ENCODE measurements at places on chromosomes 11 and 22. TPM values are rescaled to one million over a fixed set of nuclear protein-coding genes. Genes with fewer than 3 reads are reported as not detected.

DNA sequence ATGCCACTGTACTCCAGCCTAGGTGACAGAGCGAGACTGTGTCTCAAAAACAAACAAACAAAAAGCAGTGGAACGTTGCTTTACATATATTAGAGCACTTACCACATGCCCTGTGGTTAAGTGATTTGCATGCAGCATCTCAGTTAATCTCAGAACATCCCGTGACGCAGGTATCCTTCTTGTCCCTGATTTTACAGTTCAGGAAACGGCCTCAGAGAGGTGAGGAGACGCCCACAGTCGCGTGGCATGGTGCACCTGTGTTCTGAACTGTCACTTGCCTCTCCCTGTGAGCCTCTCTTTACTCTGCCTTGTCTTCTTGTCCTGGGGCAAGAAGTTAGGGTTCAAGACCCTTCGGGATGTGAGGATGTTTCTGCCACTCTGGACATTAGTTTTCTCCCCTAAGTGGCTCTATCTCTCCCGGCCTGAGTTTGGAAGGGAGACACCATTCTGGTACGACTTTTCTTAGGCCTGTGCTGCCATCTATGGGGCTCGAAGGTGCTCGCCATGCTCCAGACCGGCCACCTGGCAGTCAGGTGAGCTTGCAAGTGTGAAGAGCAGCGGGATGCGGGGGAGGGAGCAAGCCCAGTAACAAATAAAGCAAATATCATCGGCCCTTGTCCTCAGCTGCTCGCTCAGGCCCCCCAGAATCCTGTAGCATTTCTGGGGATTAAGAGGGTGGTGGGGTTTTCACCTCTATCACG is 25.6 kb downstream of the YWHAH start:
- DNase-seq: peak; percentile 73

DNA sequence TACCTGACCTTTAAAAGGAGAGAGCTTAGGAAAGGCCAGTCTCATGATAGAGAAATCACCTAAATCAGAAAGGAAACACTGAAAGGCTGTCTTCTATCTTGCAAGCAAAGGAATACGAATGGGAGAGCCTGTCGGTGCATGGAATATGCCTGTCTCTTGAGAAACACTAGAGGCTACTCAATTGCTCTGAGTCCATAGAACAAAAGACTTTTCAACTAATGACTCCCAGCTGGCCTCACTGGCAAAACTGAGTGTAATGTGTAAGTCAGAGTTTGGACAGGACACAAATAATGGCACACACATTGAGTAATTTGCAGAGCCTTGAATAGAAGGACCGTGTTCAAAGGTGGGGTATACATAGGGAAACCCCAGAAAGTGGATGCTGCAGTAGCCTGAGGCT is 171.0 kb upstream of the ARHGAP20 start:
- no peak for DNase-seq

GRCh38 chr11:68541116-68541515 is 80.6 kb downstream of the PPP6R3 start:
- DNase-seq: no peak

DNA sequence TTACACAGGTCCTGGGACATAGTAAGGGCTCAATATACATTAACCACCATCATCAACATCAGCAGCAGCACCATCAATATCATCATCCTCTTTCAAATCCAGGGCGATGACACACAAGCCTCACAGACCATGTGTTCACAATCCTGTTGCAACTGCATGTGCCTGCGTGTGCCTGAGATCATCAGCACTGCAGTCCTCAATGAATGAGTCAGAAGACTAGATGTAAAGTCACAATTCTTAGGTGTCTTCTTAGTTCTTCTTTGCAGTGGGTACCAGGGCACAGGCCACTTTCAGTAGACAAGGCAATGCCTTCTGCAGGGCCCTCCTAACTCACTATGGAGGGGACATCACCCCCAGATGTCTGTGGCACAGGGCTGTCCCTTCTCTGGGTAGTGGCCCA is 111.1 kb downstream of the MYO18B start:
- no peak for DNase-seq

- DNase-seq: peak; percentile 76
These were observed 23.3 kb downstream of the ARHGEF17 start for GRCh38 chr11:73331138-73331916.

DNA sequence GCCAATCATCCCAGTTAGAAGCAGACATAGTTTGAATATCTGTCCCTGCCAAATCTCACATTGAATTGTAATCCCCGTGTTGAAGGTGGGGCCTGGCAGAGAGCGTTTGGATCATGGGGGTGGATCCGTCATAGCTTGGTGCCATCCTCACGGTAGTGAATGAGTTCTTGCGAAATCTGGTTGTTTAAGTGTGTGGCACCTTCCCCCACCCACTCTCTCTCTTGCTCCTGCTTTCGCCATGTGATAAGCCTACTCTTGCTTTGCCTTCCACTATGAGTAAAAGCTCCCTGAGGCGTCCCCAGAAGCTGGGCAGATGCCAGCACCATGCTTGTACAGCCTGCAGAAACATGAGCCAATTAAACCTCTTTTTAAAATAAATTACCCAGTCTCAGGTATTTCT is 5.0 kb upstream of the CCDC81 start:
- DNase-seq: no peak

DNA sequence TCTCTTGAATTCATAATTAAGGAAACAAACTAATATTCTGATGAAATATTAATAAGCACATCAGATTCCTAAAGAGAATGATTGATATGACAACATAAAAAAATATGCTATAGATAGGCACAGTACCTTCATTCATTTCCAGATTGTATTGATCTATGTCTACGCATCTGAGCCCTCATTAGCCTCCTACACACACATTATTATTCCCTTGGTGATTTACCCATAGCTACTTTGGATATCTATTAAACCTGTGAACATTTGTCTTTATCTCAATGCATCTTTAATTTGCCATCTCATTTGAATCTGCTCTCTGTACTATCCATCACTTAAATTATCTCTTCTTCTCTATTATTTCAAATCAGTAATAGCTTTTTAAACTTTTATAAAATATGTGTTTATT is 18.4 kb downstream of the SESN3 start:
- DNase-seq: no peak

- no peak for DNase-seq
These were observed 98.2 kb downstream of the RDX start for GRCh38 chr11:110198031-110198729.

DNA sequence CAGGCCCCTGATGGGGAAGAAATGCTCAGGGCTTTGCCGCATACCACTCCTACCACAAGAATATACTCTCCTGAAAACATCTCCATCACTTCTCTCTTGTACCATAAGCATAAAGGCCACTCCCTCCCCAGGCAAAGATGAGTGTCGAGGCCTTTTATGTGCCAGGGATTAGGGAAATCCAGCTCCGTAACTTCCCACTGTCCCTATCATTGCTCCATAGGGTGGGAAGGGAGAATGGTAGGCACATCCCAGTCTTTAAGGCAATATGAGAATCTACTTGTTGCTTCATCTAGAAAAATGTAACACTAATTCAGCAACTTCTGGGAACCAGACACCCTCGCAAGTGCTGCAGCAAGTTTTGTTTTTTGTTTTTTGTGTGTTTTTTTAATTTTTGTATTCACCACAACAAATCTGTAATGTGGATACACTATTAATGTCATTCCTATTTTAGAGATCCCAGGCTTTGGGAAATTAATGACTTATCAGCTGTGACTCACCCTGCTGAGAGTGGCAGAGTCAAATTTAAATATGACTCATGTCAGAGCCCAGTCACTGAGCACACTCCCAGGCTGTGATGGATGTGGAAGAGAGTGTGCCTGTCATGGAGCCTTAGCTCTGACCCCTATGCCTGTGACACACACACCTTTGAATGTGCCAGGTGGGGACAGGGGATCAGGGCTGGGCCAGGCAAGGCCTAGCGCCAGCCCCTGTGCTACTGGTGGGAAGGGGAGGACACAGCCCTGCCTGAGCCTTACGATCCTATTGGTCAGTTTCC is 23.4 kb downstream of the PANX1 start:
- no peak for DNase-seq

Gene ZFTA
- polyA plus RNA-seq: 23.8 TPM

Gene ARHGAP32
- polyA plus RNA-seq: 12.4 TPM

Gene UBQLN3
- polyA plus RNA-seq: not detected
